Foreskin melanocyte (primary cell): ENCODE measurements at places on chromosomes 1 and 21.

GRCh38 chr1:151184211-151184610 lies 5.8 kb downstream of the VPS72 start:
- no peak for DNase-seq

DNA sequence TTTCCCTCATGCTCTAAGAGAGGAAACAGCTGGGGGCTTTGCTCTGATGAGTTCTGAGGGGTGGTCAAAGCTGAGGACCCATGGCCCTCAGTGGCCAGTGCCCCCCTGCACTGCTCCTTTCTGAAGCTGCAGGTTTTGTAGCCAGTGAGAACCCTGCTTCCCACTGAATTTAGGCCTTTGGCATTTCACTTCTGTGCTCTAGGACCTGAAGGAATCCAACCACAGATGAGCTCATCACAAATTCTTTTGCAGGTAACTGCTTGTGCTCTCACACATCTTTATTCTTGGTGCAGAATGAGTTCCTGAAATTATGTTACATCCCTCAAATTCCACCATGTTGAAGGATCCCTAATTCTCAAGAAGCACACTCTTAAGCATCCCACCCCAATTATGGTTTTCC lies 248.7 kb upstream of the IRF2BP2 start:
- DNase-seq: no peak

DNA sequence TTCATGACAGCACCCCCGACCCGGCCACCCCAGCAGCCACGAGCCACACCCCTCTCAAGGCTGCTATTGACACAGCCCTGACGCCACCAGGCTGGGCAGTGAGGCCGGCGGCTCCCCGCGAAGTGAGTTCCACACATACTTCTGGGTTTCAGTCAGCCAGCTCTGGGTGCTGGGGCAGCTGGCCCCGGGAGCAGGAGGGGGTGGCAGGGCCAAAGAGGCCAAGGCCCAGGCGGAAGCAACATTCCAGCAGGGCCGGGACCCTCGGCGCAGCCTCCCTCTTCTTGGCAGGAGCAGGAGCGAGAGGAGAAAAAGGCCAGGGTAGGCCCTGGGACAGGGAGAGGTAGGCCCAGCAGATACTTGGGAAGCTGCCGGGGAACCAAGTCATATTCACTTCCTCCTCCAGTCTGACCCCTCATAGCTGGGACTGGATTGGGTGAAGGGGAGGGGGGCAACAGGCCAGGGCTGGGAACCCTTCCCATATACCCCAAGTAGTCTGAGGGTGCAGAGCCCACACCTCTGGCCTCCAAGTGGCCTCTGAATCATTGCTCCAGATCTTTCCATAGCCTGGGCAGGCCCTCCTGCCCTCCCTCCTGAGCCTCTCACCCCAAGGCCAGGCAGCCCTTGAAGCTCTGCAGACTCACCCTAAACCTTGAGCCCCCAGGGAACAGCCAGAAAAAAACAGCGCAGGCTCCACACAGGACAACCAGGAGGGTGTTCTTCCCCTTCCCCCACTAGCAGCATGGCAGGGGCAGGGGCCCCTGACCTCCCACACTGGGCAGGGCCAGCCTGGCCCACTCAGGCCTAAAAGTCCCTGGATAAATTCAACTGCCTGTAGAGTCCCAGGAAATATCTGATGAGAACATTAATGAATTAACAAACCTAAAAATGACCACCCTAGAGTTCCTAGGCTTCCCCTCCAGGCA lies 5.7 kb downstream of the HSPG2 start:
- DNase-seq: peak; percentile 66

GRCh38 chr1:192801451-192801850 lies 7.4 kb upstream of the RGS2 start:
- DNase-seq: no peak

GRCh38 chr1:51963592-51964308 lies 26.8 kb downstream of the RAB3B start:
- DNase-seq: no peak

DNA sequence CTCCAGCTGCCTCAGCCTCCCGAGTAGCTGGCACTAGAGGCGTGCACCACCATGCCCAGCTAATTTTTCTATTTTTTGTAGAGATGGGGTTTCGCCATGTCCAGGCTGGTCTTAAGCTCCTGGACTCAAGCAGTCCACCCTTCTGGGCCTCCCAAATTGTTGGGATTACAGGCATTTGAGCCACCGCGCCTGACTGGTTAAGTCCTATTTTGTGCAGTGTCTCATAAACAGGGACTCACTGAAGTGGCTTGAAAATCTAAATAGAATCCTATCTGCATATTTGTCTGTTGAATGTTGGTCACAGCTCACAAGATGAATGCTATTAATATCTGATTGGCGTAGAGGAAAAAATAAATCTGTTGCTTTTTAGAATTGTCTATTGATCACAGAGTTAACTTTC lies 5.9 kb upstream of the CHAF1B start:
- no peak for DNase-seq

- no peak for DNase-seq
Observed at GRCh38 chr1:90784186-90784847, 67.2 kb upstream of the BARHL2 start.

- no peak for DNase-seq
Observed at GRCh38 chr1:206066479-206067171, 13.7 kb downstream of the RHEX start.

DNA sequence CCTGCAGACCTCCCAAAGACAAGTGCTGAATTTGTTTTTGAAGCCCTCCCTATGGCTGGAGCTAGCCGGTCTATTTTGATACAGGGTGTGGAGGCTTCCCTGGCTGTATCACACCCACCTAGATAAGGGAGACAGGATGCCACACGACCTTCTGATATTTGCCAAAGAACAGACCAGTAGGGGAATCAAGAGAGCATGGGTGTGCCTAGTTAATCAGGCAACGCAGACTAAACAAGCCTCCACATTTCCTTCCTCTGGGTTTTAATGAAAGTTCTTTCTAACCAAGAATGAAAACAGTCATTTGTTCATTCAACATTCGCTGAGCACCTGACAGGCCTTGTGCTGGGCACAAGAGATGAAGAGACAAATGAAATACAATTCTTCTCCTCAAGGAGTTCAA lies 446.8 kb downstream of the PLPP3 start:
- DNase-seq: no peak

GRCh38 chr1:63969441-63969901 lies 195.7 kb downstream of the ROR1 start:
- DNase-seq: peak; percentile 57

- no peak for DNase-seq
Observed at GRCh38 chr21:25487046-25487594, 120.2 kb downstream of the MRPL39 start.

GRCh38 chr21:20617130-20617529 lies 381.1 kb upstream of the NCAM2 start:
- DNase-seq: no peak

DNA sequence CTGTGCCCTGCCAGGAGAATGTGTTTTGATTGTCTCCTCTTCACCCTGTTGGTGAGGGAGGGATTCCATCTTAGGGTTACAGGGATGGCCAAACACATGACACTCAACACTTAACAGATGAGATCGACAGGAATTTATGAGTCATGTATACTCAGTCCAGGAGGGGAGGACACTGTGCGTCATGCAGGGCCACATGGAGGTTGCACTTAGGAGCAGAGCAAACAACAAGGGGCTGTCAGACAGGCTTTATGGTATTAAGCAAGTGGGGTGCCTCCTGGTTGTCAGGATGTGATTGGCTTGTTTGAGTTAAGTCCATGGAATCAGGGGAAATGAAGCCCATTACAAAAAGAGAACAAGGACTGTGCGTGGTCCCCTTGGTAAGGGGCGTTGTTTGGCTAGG lies 26.9 kb downstream of the EDARADD start:
- DNase-seq: no peak

DNA sequence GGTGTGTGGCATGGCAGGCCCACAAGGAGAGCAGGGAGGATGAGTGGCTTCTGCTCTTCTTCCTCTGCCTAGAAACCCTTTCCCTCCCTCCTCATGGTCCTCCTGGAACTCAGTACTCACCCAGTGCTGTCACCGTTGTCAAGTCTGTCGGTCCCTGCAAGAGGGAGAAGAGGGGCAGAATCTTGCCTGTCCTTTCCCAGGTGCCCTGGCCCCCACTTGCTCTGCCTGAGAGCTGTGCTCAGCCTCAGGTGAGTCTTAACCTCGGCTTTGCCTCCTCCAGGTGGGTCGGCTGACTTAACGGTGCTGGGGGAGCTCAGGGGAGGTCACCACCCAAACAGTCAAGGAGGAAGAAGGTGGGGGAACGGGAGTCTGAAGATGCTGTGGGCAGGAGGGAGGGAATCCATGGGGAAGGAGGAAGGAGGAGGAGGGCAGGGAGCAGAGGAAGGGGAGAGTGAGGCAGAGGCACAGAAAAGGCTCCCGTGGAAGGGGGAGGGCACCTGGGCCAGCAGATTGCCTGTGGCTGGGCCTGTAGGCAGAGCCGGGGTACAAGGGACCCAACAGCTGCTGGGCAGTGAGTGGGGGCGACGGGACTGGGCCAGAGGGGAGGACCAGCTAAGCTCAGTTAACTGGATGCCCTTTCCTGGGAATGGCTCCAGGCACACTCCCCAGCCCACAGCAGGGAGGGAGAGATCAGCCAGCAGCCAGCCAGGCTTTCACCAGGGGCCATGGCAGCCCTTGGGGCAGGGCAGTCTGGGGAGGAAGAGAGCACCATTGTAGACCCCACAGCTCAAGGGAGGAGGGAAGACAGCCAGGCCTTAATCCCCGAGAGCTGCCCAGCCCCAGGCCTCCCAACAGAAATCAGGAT lies 26.3 kb downstream of the CTNNBIP1 start:
- DNase-seq: no peak

GRCh38 chr1:30986755-30987154 lies 78.2 kb upstream of the SDC3 start:
- no peak for DNase-seq

DNA sequence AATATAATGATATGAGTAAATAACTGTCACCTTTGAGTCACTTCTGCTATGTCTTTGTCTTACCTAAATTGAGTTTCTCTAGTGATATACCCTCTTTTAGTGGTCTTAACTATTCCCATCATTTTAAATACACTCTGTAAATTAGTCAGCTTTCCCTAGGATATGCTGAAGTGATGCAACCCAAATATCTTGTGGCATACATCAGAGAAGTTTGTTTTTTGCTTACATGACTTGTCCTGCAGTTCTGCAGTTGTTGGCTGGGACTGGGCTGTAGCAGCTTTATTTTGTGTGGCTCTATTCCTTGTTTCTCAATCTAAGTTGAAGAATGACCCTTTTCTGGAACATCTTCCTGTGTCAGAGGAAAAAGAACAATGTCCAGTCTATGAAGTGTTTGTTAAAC lies 76.4 kb downstream of the TTC3 start:
- DNase-seq: no peak

DNA sequence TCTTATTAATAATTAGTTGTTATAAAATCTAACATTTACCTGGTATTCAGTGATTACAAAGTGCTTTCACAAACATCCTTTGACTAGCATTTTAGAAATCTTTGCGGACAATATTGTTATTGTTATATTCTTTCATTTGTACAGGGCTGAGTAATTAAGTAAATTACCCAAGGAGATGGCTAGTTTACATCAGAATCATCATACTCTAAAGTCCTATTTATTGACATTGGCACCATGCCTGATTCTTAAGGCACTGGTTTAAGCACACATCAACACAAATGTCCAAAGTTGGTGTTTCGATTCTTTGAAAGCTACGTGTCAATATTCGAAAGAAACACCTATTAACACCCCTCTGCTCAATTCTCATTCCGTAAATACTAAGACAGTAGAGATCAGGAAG lies 424.6 kb upstream of the CHRM3 start:
- DNase-seq: no peak

- DNase-seq: no peak
Observed at GRCh38 chr1:9424261-9424660, 115.0 kb upstream of the SLC25A33 start.

GRCh38 chr1:184859381-184860105 lies 104.9 kb upstream of the EDEM3 start:
- DNase-seq: no peak

DNA sequence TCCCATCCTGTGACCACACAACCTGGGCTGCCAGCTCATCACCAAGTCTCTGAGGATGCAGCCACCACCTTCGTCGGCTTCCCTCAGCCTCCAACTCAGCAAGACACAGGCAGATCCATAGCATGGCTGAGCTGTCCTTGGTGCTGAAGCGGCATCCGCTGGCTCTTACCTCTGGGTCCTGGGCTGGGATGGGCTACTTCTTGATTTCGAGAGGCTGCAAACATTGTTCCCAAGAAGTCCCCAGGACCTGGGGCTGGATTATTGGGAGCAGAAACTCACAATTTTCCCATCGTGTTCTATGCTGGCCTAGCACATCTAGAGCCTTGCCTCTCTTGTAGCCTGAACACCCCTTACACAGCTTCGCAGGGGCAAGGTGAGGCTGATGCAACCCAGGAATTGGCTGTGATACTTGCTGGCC lies 24.9 kb upstream of the C1QA start:
- DNase-seq: peak; percentile 24
